Upper lobe of right lung (tissue), 1 donor: ENCODE measurements at places on chromosomes 6 and 20.
A peak's percentile ranks its signal among the peaks of the same experiment; 100 is the strongest.

DNA sequence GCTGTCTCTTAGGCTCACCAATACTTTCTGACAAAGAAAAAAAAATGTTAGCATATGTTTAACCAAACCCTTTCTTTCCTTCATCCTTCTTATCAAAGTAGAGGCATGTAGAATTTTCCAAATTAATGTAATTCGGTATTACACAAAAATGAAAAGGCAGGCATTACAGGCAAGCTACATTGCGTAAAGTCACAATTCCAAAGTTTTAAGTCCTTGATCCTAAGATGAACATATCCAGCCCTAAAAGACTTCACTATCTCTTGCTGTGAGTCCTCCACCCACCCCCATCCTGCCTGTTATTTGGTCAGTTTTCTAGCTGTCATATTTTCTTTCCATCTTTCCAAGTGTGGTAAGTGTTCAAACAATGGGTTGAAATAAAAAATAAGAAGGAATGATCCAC lies 12.1 kb upstream of the TENT5A start:
- DNase-seq: no peak

- DNase-seq: no peak
Observed at GRCh38 chr6:34745277-34746103, 11.8 kb upstream of the SNRPC start.

DNA sequence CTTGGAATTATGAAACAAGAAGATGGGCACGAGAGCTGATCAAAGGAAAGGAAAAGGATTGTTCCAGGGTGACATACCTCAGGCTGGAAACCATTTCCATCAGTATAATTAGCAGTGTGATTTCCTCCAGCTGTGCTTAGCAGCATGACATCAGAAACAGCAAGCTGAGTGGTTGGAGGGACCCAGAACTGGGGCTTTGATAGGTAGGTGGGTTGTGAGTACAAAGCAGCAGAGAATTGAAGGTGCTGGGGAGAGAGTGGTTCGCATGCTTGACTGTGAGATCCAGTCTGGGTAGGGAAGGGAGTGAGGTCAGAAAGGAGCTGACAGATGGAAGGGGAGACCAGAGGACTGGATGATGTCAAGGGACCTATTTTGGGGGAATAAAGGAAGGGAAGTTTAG lies 90.4 kb downstream of the CD164 start:
- DNase-seq: no peak

- no peak for DNase-seq
Observed at GRCh38 chr20:23629017-23629541, 8.7 kb downstream of the CST3 start.

GRCh38 chr6:106513808-106514582 lies 115.3 kb downstream of the RTN4IP1 start:
- no peak for DNase-seq

GRCh38 chr6:3458706-3459421 lies 2.0 kb upstream of the SLC22A23 start:
- DNase-seq: no peak

DNA sequence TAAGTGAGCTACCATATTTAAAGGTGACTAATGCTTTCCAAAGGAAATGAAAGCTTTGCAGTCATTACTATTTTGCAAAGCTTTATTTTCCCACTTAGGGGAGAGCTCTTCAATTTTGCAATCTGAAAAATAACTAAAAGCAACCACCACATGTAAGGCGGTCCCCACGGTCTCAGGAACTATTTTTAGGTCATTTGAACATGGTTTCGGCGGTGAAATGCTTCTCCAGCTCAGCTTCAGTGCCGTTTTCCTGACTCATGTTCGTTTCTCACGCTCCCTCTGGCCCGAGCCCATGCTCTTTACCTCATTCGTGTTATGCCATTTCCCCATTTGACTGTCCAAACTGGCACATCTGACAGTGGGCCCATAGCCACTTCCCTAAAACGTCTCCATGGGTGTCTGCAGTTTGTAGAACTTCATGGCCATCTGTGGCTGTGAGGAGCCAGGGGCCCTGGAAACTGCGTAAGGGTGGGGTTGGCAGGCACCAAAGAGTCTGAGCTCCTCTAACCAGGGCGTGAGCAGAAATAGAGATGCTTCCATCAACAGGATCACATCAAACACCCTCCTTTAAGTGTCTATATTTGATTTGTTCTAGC lies 46.5 kb downstream of the ADTRP start:
- DNase-seq: peak; percentile 70

DNA sequence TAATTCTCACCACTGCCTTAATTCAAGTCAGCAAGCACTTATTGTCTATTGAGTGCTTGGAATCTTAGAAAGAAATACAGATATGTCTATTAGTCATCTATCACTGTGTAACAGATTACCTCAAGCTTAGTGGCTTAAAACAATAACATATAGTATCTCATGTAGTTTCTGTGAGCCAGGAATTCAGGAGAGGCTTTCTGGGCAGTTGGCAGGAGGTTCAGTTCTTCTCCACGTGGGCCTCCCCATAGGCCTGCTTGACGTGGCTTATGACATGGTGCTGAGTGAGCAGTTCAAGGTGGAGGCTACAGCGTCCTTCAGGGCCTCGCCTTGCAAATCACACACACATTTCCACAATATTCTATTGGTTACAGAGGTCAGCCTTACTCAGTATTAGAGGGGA lies 69.7 kb downstream of the DTD1 start:
- DNase-seq: no peak

- DNase-seq: no peak
Observed at GRCh38 chr6:121523628-121524027, 88.2 kb downstream of the GJA1 start.

DNA sequence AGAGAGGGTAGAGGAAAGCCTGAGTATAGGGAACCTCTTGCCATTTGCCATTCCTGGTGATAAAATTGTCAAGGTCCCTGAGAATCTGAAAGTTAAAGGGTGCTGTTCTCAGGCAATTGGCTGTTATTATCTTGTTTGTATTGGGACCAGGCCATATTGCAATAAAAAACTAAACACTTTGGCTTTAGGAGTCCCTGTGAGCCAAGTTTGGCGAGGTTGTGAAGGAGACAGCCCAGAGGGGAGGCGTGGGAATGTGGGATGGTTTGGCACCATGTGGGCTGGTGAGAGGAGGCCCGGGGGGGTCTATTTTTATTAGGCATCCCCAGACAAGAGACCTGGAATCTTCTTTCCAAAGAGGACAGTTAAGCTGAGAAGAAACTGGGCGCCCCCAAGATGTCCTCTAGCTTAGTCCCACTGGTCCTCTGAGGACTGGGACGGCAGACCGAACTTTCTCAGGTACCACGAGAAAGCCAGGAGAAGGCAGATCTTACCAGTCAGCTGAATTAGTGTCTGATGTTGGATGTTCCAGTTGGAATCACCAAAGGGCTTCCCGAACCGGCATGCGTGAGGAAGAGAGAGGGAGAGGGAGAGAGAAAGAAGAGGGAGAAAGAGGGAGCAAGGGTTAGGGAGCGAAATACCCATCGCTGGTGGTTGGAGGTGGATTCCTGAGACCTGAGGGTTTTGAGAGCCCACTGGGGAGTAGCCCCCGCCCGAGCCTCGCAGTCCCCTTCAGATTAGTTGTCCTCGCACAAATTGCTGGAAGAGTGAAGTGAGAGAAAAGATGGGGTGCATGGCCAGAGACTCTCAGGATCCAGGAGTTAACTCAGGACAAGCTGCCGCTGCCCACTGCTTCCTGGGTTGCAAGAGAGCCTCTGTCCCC lies 24.4 kb downstream of the DYNLT1 start:
- DNase-seq: peak; percentile 47

DNA sequence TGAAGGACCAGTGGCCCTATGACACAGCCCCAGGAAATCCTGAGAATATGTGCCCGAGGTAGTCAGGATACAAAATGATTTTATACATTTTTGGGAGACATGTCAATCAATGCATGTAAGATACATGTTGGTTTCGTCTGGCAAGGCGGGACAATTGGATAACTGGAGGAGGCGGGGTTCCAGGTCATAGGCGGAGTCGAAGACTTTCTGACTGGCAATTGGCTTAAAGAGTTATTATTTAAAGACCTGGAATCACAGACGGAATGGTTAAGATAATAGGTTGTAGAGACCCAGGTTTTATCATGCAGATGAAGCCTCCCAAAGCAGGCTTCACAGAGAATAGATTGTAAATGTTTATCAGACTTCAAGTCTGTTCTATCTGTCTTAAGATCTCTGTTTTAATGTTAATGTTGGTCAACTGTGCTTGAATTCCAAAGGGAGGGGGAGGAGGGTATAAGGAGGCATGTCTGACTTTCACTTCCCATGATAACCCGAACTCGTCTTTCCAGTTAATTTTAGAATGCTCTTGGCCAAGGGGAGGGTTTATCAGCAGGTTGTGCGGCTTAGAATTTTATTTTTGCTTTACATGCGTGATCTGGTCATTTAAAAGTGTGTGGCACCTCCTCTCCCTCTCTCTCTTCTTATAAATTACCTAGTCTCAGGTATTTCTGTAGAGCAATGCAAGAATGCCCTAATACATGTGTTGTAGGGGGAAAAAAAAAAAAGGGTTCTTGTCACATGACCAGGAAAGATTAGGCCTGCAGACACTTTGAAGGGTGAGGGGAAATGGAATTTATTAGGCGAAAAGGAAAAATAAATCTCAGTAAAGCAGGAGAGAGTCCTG lies 230.7 kb downstream of the NFATC2 start:
- no peak for DNase-seq

DNA sequence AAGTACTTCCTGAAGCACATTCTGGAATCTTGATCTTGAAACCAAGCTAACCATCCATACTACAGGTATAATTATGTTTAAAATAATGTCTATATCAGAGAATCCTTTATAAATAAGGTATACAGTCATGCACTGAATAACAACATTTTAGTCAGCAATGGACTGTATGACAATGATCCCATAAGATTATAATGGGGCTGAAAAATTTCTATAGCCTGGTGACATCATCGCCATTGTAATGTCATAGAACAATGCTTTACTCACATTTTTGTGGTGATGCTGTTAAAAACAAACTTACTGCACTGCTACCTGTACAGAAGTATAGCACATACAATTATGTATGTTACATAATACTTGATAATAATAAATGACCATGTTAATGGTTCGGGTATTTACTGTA lies 31.8 kb downstream of the RNF146 start:
- no peak for DNase-seq

GRCh38 chr6:157220485-157220884 lies 102.8 kb downstream of the TMEM242 start:
- no peak for DNase-seq

DNA sequence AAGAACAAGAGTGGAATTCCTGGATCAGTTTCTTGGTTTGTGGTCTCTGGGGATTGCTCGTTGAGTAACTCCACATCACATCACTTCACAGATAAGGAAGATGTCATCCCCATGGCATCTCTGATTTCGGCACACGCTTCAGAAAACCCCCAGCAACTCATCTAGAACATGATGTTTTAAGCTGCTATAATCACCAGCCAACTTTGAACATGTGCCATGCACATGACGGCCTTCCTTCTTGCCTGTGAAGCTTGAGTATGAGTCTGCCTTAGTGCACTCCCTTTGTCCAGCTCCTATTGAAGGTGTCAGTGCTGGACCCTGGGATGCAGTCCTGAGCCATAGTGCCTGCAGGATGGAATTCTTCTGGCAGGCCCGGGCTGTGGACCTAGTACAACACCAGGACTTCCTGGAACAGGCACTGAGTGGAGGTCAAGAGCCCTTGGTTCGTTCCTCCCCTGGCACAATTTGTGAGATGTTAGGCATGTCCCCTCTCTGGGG lies 231.5 kb upstream of the SUPT3H start:
- peak; percentile 65 for DNase-seq

DNA sequence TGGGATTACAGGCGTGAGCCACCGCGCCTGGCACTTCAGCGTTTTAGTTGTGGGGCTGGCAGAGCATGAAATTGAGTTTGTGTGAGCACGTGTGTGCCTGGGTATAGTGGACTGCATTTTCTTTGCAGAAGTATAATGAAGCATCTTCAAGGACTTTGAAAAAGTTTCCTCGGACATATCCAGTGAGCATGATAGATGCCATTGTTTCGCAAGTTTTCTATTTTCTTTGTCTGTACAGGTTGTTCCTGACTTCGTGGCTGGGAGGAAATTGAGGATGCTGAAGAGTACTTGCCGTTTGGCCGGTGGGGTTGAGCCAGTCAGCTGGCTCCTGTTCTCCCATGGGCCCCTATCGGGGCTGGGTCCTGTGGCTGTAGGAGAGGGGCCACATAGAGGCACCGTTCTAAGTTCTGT lies 55.9 kb downstream of the RREB1 start:
- DNase-seq: no peak

DNA sequence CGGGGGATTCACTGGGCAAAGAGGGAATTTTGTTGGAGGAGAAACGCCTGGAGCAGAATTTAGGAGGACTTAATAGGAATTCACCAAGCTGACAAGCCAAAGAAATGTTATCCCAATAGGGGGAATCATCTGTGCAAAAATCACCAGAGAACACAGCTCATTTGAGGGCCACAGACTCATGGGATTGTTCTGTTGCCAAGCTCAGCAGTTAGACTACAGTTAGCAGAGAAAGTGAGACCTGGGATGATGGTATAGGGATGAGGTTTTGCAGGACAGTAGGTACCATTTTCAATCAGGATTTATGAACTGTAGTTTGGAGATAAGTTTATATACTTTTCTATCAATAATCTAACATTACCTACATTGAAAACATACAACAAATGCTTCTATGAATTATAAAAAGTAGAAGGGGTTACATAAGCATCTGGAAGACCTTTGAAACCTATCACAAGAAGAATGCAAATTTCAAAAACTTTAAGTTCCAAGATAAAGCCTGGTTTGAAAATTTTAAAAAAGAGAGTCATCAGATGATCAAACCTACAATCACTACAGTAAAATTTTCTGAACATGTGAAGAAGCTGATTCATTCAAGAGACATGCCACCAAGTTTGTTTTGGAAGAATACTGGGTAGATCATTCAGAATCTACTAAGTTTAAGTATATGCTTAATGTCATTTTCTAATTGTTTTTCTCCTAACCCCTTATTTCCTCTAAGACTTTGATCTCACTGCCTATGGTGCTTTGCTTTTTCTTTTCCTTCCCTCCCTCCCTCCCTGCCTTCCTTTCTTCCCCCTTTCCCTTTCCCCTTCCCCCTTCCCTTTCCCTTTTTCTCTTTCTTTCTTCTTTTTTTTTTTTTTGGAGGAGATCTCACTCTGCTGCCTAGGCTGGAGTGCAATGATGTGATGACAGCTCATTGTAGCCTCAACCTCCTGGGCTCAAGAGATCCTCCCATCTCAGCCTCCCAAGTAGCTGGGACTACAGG lies 81.5 kb downstream of the KIF13A start:
- no peak for DNase-seq

DNA sequence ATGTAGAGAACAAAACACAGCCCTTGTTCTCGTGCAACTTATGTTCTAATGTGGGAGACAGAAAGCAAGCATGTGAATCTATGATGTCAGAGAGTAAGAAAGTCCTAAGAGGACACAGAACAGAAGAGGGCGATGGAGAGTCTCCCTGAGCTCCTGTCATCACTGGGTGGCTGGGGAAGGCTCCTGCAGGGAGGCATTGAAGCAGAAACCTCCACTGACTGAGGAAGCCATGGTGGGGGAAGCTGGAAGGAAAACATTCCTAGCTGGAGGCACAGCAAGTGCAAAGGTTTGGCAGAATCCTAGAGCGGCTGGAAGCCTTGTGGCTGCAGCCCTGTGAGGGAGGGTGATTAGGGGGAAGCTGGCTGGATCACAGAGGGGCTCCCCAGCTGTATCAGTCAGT lies 248.0 kb downstream of the CDH26 start:
- DNase-seq: no peak
